NB4 (cell line): ENCODE measurements at places on chromosomes 1 and 21.

DNA sequence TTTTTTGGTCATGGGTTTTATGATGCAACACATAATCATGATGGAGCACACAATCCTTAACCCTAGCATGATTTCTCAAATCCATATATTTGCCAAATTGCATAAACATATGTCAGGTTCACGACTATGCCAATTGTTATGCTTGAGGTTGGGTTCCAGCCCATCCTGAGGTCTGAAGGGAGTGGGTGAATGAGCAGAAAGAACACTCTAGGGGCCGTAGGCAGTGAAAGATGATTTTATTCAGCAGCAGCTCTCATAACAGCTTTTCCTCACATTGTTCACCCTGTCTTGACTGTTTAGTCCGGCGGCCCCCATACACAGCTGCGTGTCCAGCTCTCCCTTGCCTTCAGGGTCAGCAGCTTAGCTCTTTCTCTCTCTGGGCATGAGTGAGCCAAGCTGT, 627.7 kb downstream of the PLA2G4A start:
- DNase-seq, result no peak

GRCh38 chr21:44918107-44918470, 2.6 kb downstream of the ITGB2 start:
- DNase-seq, result no peak

- DNase-seq, result no peak
These were observed 5.0 kb downstream of the TSTD1 start for GRCh38 chr1:161033751-161034150.

DNA sequence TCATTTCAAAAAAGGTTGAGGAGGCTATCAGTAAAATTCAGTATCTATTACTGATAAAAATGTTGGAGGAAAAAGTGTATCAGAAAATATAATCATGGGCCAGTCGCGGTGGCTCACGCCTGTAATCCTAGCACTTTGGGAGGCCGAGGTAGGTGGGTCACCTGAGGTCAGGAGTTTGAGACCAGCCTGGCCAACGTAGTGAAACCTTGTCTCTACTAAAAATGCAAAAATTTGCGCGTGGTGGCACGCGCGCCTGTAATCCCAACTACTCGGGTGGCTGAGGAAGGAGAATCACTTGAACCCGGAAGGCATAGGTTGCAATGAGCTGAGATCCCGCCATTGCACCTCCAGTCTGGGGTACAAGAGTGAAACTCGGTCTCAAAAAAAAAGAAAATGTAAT, 5.3 kb upstream of the ATP1A4 start:
- no peak for DNase-seq

- peak; percentile 39 for DNase-seq
These were observed 1471.7 kb upstream of the B3GALT2 start for GRCh38 chr1:194658090-194658439.

GRCh38 chr21:23218667-23219066, 2220.5 kb downstream of the NCAM2 start:
- no peak for DNase-seq

DNA sequence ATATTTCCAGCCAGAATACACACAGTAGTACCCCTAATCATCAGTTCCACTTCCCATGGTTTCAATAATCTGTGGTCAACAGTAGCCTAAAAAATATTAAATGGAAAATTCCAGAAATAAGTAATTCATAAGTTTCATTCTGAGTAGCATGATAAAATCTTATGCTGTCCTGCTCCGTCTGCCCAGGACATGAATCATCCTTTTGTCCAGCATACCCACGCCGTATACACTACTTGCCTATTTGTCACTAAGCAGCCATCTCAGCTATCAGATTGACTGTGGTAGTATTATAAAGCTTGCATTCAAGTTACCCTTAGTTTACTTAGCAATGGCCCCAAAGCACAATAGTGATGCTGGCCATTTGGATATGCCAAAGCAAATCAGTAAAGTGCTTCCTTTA, 118.7 kb downstream of the SLC5A9 start:
- DNase-seq, result no peak

DNA sequence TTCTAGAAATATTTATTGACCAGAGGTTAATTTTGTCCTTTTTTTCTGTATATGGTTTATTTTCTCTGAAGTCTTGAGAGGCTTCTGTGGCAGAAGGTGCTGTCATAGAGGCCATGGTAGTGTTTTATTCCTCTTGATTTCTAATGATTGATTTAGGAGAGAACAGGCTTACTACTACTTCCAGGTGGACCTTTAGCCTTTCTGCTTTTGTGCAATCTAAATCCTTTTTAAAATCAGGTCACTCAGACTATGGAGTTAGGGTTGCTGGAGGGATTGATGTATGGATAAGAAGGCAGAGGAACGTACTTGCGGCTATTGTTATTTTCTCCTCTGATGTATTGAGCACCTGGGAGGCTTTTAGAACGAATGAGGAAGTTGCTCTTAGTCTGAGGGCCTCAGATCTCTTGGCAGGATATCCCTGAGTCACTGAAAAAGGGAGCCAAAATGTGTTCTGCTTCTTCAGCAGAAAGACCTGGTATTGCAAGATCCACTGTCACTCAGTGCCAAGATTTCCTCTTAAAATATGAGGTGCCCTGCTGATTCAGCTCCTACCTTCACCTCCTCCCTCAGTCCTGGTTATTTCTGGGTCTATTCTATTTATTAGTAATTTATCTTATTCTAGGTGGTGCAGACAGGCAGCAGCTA, 277.4 kb downstream of the ZNF648 start:
- peak; percentile 33 for DNase-seq

DNA sequence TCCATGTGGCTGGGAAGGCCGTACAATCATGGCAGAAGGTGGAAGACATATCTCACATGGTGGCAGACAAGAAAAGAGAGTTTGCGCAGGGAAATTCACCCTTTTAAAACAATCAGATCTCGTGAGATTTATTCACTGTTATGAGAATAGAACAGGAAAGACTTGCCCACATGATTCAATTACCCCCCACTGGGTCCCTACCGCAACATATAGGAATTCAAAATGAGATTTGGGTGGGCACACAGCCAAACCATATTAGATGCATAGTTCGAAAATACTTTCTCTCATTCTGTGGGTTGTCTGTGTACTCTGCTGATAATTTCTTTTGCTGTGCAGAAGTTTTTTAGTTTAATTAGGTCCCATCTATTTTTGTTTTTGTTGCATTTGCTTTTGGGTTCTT, 990.3 kb downstream of the PLA2G4A start:
- DNase-seq, result no peak

GRCh38 chr21:42509244-42509643, 4.4 kb upstream of the SLC37A1 start:
- DNase-seq, result no peak

DNA sequence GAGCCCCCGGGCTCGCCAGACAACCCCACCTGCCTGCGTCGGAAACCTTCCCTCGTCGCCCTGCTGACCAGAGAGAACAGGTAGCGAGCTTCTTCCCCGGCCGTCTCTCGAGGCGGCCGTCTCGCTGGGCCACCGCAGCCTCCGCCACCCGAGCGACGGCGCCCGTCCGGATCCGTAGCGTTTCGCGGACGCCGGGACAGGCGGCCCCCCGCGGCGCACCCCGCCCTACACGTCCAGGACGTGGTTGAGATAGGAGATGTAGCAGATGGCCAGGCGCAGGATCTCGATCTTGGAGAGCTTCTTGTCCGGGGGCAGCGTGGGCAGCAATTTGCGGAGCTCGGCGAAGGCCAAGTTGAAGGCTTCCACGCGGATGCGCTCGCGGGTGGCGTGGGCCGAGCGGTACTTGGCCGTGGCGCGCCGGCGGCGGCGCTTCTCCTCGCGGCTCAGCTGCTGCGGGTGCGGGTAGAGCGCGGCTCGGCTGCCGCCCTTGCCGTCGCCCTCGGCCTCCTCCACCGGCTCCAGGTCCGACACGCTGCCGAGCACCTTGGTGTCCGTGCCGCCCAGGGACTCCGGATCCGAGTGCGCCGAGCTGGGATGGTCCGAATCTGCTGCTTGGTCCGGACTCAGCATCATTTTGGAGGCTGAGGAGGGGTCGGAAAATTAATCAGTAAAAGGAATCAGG, 3.0 kb downstream of the NHLH2 start:
- DNase-seq, result no peak

GRCh38 chr1:212649020-212649419, 40.5 kb downstream of the ATF3 start:
- DNase-seq, result no peak

- no peak for DNase-seq
These were observed 22.1 kb downstream of the ADAM30 start for GRCh38 chr1:119874186-119874585.

- no peak for DNase-seq
These were observed 148.9 kb upstream of the CTTNBP2NL start for GRCh38 chr1:112247036-112247597.

DNA sequence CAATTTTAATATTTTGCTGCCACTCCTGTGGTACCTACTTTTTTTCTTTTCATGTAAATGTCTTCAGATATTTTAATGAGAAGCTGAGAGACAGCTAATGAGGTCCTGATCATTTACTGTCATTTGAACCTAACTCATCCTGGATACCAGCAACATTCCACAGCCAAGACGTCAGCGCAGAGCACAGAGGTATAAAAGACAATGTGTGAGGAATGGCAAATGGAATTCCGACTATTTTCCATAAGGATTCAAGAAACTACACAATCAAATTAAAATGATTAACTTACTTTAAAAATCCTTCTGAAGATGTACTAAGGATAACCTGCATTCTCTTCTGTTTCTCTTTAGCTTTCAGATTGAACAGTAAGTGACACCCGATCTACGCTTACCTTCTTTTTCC, 38.8 kb downstream of the HEATR1 start:
- no peak for DNase-seq

- DNase-seq, result peak; percentile 76
These were observed 3.0 kb downstream of the ITLN2 start for GRCh38 chr1:160951443-160952128.

- no peak for DNase-seq
These were observed 394.3 kb downstream of the NTNG1 start for GRCh38 chr1:107535091-107535490.

- peak; percentile 37 for DNase-seq
These were observed 35.4 kb downstream of the VANGL1 start for GRCh38 chr1:115677182-115677555.

GRCh38 chr1:30374400-30375070, 348.9 kb downstream of the MATN1 start:
- DNase-seq, result no peak

GRCh38 chr1:43312212-43312623, 11.4 kb downstream of the TIE1 start:
- DNase-seq, result no peak

DNA sequence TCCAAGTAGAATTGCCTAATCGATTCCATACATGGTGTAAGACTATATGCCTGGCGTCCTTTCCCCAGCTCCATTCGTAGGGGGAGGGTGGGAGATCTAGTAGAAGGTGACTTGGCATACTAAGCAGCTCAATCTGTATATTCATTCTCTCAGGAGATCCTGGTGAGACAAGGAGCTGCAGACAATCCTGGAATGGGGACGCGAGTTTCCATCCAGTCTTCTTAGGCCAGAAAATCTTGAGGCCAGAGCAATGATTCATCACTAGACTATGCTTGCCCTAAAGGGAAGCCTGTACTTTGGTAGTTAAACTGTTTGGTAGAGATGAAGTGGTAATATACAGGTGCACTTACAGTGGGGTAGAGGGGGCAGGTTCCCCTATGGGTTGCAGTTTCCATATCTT, 468.7 kb downstream of the ADGRL2 start:
- DNase-seq, result no peak

GRCh38 chr21:33355996-33356395, 31.2 kb downstream of the IFNAR1 start:
- no peak for DNase-seq

GRCh38 chr1:224433701-224434672, 610 bp downstream of the WDR26 start:
- peak; percentile 56 for DNase-seq

DNA sequence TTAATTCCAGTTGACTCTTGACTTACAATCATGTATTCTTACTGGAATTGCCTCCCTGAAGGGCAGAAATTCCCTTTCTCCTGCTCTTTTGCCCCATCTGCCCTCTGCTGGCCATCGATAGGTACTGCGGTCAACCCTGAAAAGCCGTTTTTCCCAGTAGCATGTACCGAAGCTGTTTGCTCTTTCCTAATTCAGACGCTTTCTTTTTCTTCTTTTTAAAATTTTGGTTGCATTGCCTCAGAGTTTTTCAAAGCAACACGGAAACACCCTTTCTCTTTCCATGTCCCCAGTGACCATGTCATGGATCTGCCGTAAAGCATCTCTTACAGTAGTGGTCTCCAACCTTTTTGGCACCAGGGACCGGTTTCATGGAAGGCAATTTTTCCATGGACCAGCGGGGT, 164.2 kb upstream of the C1orf21 start:
- peak; percentile 42 for DNase-seq

DNA sequence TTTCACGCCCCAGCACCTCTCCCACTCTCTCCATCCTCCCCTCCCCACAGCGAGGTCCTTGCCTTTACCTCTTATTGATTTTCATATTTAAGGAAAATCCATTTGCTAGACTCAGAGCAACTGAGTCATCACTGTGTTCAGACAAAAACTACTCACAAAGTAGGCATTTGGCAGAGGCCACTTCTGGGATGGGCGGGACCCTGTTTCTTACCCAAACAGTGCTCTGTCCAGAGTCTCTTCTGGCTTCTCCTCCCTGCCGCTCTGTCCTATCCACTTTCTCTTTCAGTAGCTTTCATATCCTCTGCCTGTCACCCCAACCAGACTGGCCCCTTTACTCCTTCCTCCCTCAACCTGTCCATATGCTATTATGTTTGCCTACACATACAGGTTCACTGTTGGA, 2.4 kb upstream of the NAV1 start:
- no peak for DNase-seq

- peak; percentile 79 for DNase-seq
These were observed 883 bp downstream of the SLC66A1 start for GRCh38 chr1:19312782-19313635.

- peak; percentile 56 for DNase-seq
These were observed 283.4 kb downstream of the ASTN1 start for GRCh38 chr1:176880955-176881595.

DNA sequence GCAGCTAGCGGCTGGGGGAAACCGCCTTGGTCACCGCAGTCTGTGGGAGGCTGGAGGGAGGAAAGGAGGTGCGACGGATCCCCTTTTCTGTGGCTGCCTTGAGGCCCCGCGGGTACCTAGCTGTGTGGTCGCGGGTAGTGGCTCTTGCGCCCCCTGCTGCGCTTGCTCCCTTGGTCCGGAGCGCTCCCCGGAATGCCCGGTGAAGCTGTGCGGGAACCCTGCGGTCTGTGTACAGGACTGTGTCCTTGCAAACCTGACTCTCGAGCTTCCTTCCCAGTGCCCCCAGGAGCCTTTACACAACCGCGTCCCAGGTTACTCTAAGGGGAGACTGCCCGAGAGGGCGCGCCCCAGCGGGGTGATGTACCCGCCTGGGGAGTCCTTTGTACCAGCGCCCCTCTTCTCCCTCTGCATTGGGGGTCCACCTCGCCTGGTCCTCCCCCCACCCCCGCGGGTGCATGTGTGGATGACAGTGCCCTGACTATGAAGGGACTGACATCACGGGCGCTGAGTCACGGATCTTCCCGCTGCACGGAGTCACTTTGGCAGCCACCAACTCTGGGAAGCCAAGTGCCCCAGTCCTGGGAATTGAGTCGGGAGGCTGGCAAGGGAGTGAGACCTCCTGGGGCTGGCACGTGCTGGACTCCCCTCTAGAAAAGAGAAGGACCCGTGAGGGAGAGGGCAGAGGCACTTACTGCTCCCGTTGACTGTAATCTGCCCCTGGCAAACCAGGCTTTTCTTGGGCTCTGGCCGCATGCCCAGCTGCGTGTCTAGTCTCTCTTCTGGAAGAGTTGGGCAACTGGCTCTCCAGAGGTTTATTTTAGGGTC, 816 bp downstream of the IL6R start:
- peak; percentile 82 for DNase-seq
